ENCODE measurements at places on chromosomes 3 and 15.

DNA sequence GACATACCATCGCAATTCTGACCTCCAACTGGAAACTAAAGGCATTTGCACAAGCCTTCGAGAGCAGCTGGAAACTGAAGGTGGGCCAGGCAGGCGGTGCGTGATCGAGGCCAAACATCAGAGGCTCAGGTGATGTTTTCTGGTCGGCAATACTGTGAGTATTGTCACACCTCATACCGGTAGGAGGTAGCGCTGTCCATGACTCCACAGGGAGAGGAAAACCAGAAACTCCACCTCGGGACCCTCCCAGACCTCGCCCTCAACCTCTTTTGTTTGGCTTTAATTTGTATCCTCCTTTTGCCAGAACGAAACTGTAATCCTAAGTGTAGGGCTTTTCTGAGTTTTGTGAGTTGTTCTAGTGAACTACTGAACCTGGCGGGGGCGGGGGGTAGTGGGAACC lies 43.6 kb downstream of the LDHAL6B start:
- no peak for DNase-seq

- no peak for DNase-seq
These were observed 327.7 kb upstream of the NAALADL2 start for GRCh38 chr3:174531262-174531982.

- no peak for DNase-seq
These were observed 7.5 kb upstream of the PLS1 start for GRCh38 chr3:142588703-142589102.

DNA sequence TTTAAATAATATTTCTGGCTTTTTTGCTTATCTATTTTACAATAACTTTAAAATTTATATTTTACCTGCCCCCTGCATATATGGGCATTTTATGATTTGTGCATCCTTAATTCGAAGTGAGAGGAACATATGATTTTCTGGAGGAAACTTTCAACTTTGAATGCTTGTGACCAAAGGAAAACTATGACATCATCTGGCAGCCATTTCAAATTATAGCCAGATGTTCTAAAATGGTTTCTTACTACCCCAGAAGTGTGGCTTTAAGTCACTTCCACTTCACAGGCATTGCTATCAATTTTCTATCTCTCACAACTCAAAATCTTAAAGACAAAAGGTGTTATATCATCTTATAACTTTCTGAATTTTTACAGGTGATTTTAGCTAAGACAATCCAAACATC lies 508.8 kb downstream of the RBMS3 start:
- DNase-seq: peak; percentile 17

DNA sequence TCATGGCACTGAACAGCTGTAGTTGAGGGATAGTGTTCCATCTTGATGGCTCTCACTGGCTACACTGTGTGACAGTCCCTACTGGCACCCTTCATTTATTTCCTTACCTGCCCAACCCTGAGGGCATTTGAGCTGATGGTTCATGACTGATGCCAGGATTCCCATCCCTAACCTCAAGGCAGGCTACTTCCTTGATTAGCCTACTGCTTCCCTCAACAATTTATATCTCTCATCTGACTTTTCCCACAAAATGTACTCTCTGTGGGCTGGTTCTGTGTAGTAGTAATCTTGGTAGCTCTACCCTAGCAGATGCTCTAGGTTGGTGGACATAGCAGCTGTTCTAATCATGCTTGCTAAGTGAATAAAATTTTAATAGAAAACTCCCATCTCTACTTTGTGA lies 106.0 kb downstream of the THRB start:
- no peak for DNase-seq

GRCh38 chr3:120693439-120694171 lies 11.6 kb upstream of the HGD start:
- DNase-seq: peak; percentile 80

GRCh38 chr3:42490243-42490642 lies 12.2 kb upstream of the VIPR1 start:
- no peak for DNase-seq

DNA sequence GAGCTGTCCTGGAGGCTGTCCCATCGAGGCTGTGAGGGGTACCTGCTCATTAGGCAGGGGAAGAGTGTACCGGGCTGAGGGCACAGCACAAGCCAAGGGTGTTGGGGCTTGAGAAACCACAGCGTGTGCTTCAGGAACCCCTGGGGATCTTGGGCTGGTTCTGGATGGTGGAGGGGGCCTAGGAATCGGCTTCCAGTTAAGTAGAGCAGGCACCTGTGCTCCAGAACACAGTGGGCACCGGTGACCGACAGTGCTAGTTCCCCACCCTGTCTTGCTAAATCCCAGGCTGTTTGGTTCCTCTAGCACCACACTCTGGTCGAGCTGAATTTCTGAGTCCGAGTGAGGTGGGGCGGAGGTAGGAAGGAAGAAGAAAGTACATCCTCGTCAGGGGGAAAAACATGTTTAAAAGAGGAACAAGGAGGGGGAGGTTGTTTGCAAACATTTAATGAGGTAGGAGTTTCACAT lies 29.1 kb downstream of the SLC6A6 start:
- DNase-seq: no peak

DNA sequence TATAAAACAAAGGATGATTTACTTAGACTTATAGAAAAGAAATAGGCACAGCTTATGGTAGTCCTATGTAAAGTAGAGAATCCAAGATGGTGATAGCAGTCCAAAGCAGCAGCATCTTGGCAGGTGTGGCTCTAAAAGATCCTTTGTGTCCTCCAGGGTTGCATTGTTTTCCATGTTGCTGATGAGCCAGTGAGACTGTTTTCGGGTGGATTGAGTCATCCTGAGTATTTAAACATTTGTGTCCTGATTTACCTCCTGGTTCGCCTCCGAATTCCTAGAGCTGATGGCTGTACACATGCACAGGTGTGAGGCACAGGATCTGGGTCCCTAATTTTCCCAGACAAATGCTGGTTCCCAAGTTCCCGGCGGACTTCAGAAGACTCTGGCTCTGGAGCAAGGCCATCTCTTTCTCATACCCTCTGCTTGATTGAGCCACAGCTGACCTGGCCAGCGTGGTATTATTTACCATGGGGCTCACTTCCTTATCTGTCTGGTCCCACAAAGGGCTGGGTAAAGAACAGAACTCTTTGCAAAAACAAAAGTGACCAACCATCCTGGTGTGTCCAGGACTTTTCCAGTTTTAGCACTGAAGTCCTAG lies 51.0 kb downstream of the ARNT2 start:
- DNase-seq: no peak

GRCh38 chr3:194422188-194422587 lies 23.1 kb upstream of the GP5 start:
- DNase-seq: no peak

DNA sequence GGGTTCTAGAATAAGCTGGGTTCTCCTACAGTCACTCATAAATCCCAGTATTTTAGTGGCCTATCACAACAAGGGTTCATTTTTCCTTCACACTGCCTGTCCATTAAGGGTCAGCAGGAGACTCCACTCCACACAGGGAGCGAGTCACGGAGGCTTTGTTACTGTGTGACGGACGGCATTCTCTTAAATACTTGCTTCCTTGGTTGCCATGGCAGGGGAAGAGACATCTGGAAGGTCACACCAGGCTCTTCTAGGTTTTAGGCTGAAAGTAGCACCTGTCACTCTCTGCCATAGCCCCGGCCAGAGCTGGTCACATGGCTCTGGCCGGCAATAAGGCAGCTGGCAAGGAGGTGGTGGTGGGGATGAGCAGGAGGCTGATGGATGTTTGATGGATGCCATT lies 89.4 kb upstream of the ANKRD34C start:
- no peak for DNase-seq

GRCh38 chr3:173287361-173287760 lies 110.2 kb upstream of the NLGN1 start:
- no peak for DNase-seq

DNA sequence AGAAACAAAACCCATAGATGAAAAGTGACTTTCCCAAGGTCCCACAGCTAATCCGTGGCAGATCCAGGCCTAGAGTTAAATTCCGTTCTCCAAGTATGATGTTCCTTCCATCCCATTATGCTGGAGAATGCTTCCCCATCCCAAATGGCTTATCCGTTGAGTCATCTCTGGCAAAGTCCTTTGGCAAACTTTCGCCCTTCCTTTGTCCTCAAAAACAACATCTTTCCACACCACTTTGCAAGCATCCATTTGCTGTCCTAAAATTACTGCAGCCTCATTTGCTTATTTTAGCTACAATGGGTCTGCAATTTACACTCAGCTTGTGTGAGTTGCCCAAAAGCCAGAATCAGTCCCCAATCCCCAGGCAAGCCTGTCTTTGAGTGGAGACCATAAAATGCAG lies 304.0 kb upstream of the TLE3 start:
- DNase-seq: no peak

DNA sequence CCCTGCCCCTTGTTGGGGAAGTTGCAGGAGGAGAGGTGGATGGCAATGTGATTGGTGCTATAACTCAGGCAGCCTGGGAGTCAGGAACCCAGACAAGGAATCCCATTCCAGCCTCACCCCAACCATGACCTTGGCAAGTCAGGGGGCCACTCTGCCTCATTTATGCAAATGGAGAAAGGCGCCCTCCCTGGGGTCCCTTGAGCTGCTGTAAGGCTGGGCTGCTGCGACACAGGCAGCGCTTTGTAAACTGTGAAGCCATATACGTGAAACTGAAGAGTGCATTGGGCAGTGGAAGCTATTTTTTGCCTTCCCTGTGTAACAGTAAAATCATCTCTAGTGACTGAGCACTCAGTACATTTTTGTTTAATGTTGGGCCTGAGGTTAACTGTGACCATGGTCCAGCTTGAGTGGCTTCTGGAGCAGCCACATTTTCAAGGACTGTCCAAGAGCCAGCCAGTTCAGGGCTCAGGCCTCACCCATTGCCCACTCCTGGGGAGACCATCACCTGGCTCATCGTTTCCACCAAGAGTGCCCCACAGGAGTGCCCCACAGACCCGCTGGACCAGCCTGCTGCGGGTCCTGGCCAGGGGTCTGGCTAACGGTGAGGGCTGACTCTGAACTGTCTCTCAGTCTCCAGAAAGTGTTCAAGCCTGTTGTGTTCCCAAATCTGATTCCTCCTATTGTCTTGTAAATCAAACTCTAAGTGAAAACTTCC lies 27.9 kb downstream of the KIF7 start:
- no peak for DNase-seq

GRCh38 chr3:36900474-36901443 lies 44.1 kb downstream of the TRANK1 start:
- DNase-seq: no peak

DNA sequence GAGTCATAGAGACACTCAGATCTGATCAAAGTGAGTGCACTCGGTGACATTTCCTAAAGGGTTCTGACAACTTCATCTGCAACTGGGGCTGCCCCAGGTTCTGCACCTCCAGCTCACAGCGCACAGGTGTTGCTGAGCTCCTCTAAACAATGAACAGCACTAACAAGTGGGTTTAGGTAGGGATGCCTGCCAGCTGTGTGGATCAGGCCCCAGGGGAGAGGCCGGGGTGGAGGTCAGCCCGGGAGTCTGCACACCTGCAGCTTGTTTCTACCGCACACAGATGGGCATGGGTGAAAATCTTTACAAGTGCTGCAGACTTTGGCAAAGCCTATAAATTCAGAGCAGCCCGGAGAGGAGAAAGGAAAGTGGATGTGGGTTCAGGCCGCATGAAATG lies 355 bp downstream of the FBXW12 start:
- no peak for DNase-seq

DNA sequence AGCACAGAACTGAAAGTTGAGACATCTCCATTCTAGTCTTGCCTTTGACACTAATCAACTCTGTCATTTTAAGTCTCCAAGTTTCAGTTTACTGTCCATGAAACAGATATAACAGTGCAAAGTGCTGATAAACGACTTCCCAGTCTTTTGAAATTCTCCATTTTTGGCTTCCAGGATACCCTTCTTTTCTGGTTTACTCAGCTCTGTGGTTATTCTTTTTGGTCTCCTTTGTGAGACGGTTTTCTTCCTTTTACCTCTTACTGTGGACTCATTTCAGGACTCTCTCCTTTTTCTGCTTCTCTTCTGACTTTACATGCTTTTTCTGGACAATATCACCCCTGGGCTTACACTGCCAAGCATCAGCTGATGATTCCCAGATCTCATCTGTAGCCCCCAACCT lies 18.9 kb downstream of the SST start:
- DNase-seq: no peak

- DNase-seq: no peak
These were observed 16.8 kb upstream of the CADPS start for GRCh38 chr3:62892045-62892444.

GRCh38 chr3:51269466-51269865 lies 115.6 kb upstream of the MANF start:
- DNase-seq: no peak

GRCh38 chr3:193744822-193745684 lies 152.0 kb downstream of the OPA1 start:
- no peak for DNase-seq

DNA sequence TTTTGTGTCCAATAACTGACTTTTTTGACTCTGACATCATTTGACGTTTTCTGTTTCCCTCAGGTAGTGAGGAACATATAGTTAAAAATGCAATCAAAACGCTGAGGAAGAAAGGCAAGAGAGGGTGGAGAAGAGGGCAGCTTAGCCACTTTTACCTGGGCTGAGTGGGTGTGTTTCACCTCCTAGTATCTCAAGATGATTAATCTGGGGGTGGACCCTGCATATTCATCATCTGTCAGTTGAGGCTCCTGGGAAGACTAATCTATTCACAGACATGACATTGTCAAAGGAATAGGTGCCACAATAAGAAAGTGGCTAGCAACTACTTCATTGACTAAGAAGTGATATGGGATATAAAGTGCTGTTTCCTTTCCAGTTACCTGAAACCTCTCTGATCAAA lies 331.5 kb upstream of the RARB start:
- no peak for DNase-seq

GRCh38 chr3:54870423-54870822 lies 57.4 kb downstream of the LRTM1 start:
- DNase-seq: peak; percentile 94

- DNase-seq: no peak
These were observed 22.3 kb downstream of the VIPR1 start for GRCh38 chr3:42524751-42525150.

DNA sequence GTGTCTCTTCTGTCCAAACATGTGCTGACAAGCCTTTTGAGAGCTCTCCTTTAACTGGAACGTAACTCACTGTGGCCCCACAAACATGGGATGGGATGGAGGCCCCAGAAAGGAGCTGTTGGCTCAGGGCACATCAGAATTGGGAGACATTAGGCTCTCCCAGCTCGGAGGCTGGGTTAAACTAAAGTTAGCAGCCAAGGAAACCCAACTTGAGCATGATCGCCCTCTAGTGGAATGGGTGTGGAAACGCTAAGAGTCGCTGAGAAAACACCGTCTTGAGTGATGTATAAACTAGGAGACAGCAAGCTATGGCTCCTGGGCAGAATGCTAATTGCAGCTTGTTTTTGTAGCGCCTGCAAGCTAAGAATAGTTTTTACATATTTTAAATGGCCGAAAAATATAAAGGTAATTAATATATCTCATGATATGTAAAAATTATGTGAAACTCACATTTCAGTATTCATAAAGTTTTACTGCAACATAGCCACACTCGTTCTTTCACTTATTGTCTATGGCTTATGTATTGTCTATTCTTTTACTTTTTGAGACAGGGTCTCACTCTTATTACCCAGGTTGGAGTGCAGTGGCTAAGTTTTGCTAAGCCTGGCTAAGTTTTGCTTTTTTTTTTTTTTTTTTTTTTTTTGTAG lies 138.8 kb upstream of the HACD2 start:
- peak; percentile 73 for DNase-seq

GRCh38 chr3:42668793-42669217 lies 15.3 kb downstream of the ZBTB47 start:
- no peak for DNase-seq

GRCh38 chr3:178646186-178646862 lies 110.1 kb downstream of the KCNMB2 start:
- no peak for DNase-seq

All from fibroblast of skin of left quadriceps (primary cell).